ENCODE measurements at places on chromosomes 5 and 9.

DNA sequence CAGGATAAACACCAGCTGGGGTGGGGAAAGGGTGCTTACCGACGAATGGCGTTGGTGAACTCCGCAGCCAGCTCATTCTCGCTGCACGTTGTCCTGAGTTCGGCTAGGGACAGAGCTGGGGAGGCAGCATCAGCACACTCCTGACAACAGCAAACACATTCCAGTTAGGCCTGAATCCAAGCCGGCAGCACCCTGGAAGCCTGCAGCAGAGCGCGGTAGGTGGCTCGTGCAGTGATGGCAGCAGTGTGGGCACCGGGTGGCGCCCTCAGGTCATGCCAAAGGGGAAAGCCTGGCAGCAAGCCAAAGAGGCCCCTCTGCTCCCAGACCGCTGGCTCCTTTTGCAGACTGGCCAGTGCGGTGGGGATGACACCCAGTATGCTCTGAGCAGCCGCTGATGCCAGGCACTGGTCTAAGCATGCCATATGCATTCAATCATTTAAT is 66.9 kb downstream of the DCP2 start:
- peak; percentile 65 for DNase-seq

- no peak for DNase-seq
Measured at GRCh38 chr9:112548836-112549595, 62.4 kb downstream of the KIAA1958 start.

- DNase-seq = no peak
Measured at GRCh38 chr9:98095401-98095800, 23.6 kb downstream of the TRIM14 start.

- peak; percentile 59 for DNase-seq
Measured at GRCh38 chr9:88535226-88536022, 446 bp downstream of the NXNL2 start.

- DNase-seq = no peak
Measured at GRCh38 chr5:40381016-40381415, 298.7 kb upstream of the PTGER4 start.

DNA sequence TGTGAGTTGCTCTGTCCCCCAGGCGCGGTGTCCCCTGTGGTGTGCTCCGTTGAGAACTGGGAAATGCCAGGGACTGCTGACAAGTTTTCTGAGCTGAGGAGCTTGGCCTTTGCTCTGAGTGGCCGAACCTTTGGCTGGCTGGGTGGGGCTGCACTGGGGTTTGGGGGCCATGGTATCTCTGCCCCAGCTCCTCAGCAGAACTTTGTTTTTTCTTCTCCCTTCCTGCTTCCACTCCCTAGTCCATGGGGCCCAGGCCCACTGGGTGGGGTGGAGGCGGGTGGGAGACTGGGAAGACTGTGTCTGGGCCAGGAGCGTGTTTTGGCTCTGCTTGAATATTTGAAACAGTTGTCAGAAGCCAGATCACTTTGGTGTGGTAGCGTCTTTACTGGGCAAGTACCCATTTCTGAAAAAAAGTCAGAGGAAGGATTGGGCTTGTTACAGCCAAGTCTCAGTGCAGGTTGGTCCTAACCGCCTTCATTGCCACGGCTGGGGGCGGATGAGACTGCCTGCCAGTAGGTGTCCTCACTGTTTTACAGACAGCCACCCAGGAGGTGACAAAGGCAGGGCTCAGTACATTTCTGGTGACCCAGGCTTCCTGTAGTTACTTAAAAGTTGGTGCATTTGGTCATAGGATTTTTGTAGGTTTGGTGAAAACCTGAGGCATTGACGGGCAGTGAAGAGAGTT is 92.7 kb downstream of the DAB2IP start:
- DNase-seq = peak; percentile 66

DNA sequence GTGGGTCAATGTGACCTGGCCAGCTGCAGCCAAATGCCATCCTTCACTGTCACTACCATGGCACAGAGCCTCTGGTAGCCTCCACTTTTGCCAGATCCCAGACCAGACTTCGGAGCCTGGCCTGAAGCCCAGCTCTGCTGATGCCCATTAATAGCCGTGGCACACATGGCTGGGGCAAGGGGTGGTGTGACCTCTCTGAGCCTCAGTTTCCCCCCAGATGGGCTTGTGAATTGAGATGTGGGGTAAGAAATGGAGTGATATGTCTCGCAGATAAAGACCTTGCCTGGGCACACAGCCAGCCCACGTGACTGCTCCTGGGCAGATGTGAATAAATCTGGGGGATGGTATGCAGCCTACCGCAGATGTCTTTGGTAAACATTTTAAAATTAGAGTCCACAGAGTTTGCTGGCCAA is 13.9 kb downstream of the SUSD3 start:
- DNase-seq = no peak

- DNase-seq = no peak
Measured at GRCh38 chr9:109156708-109157107, 10.3 kb downstream of the FRRS1L start.

DNA sequence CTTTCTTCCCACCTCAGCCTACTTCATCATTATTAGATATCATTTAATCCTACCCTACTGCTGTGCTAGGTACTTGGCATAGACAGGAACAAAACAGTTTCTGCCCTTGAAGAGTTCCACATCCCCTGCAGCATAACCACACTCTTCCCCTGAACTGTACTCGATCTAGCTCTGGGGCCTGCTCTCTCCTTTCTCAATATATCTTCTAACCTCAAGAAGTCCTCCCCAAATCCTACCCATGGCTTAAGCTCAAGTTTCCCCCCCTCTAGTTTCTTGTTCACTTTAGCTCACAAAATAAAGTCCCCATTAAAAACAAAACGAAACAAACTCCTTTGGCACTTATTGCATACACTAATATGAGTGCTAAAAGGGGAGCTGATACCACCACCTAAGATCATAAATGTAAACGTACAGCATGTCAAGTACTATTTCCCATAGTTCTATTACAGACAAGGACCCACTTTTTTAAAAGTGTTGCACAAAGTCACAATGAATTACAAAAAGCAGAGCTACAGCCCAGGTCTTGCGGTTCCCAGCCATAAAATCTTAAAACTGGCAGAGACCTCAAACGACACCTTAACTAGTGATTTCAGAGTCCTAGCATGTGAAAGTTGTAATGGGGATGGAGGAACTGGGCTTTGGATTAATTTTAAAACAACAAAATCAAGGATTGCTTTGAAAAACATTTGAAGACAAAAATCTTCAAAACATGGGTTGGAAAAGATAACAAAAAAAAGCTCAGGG is 80.7 kb downstream of the PTPDC1 start:
- no peak for DNase-seq

DNA sequence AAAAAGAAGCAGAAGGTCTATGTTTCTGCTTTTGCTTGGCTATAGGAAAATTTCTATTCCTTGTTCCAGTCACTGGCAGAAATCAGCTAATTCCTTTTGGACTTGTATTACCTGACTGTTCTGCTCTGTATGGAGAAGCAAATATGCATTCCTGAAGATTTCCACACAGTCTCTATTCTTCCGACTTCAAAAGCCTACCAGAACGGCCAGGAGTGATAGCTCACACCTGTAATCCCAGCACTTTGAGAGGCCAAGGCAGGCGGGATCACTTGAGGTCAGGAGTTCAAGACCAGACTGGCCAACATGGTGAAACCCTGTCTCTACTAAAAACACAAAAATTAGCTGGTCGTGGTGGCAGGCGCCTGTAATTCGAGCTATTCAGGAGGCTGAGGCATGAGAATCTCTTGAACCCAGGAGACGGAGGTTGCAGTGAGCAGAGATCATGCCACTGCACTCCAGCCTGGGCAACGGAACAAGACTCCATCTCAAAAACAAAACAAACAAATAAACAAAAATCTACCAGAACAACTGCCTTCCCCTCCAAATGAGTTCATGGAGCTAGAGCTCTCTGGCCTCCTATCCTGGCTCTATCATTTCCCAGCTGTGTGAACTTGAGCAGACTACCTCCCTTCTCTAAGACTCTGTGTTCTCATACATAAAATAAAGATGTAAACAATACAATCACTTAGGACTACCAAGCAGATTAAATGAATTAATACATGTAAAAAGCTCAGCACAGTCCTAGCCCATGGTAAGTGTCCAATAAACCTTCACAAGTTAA is 17.0 kb downstream of the MYO10 start:
- no peak for DNase-seq

- DNase-seq = peak; percentile 87
Measured at GRCh38 chr5:116572350-116573278, 2.0 kb downstream of the SEMA6A start.

DNA sequence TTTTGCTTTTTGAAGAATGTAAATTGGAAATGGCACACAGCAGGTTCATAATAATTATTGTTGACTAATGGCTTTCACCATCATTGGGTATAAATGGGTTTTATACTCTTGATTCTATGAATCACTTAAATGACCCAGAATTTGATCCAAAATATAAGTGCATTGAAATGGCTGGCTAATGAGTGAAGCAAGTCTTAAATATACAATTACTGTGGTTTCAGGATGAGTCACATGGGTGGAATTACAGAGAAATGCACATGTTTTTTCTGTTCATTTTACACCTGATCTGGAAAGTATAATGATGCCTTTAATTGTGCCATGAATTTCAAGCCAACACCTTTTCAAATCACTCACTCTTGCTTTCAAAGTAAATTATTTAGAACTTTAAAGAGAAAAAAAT is 380.8 kb upstream of the CD180 start:
- no peak for DNase-seq

DNA sequence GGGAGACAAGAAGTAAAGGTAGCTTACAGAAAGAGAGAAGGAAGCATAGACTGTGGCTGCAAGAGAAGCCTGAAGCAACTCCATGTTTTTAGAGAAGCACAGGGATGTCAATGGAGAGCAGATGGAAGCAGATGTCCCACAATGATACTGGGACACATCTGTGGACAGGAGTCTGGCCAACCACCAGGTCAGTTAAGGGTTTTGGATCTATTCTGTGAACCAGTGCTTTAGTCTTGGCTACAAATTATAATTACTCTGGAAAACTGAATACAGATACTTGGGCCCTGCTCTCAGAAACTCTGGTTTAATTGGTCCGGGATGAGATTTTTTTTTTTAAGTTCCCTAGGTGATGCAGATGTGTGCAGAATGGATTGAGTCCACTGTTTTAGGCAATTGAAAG is 592.8 kb downstream of the CSNK1G3 start:
- no peak for DNase-seq

- no peak for DNase-seq
Measured at GRCh38 chr5:83891261-83891660, 170.6 kb upstream of the HAPLN1 start.

- no peak for DNase-seq
Measured at GRCh38 chr9:98334796-98335195, 79.3 kb upstream of the TBC1D2 start.

DNA sequence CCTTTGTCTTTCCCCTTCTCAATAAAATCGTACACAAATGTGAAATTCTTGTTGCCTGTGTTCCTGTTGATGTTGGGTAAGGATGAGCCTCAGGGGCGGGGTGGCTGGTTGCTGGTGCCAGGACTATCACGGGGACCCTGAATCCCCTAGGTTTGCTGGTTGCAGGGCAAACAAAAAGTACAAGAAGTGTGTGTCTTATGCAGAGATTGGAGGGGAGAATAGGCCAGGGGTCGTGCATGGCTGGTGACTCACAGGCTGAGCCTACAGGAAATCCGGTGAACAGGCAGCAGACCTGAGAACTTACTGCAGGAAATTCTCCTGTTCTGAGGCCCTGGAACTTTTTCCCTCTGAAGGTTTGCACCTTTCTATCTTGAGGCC is 5.5 kb downstream of the ANXA2R start:
- DNase-seq = no peak

GRCh38 chr5:54440456-54440893 is 15.0 kb upstream of the HSPB3 start:
- DNase-seq = no peak

DNA sequence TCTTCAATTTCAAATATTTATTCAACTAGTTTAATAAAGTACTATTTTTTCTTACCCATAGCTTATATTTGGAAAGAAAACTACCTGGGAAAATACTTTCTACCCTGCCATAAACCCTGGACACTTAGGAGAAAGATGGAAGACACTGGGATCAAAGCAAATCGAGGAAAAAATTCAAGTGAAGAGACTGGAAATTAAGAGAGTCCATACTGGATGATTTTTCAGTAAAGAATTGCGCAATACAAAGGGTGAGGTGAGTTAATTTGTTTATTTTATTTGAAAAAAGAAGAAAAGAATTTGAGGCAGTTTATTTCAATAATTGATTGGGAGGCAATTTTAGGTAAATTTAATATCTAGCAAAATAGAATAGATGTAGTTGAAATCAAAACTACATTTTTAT is 331.8 kb upstream of the ITGA1 start:
- no peak for DNase-seq

- no peak for DNase-seq
Measured at GRCh38 chr9:90070931-90071660, 466.3 kb downstream of the GADD45G start.

DNA sequence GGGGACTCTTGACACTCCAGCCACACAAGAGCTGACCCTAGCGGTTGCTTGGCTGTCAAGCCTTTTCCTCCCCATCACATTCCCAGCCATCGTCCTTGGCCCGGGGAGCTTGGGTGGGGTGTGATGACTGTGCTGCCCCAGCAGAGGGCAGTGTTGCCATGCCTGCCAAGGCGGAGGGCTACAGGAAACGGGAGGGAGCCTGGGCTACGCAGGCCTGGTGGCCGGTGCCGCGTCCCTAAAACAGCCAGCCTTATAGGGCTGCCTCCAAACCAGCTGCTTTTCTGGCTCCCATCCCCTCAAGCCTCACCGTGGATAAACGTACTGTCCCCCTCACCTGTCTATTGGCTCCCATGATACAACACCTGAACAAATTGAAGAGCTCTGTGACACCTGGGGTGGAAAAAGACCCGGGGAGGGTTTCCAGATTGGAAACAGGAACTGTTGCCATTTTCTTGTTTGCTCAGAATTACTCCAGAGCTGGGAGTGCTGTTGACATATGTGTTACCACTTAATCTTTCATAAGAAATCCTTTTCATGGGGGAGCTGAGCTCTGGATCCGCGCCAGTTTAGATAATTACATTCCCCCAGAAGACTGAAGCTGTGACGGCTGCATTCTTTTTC is 72.8 kb upstream of the ASTN2 start:
- DNase-seq = peak; percentile 93

DNA sequence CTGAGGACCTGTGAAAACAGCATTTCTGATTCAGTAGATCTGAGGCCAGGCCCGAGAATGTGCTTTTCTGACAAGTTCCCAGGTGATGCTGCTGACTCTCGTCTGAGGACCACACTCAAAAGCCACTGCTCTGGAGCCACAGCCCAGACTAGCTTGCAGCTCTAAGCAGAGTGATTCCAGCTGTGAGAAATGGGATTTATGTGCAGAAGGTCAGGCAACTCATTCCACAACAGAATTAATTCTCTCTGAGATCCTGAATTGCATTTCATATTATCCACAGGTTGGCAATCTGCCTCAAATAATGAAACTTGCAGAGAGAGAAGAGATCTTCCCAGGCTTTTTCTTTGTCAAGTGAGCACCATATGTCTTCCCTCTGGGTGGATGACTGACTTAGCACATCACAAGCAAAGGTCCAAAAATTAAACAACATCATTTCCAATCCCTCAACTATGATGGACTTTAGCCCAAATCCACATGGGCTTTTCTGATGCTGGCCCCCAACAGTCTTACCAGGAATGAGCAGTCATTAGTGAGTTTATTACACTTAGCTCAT is 140.2 kb downstream of the ALDH1A1 start:
- DNase-seq = peak; percentile 46

DNA sequence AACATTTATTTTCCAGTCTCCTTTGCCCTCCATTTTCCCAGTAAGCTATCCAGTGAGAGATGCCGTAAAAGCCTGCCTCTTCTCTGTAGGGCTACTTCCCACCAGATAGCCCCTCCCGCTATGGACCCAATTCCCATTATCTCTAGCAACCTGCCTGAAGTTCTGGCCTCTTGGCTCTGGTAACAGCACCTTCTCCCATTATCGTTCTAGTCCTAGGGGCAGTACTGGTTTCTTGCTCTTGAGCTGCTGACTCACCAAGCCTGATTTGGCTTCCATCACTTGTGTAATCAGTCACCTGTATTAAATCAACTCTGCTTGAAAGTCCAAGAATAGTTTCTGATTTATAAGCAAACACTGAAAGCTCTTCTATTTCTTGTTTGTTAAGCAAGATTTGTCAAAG is 42.8 kb upstream of the PARP8 start:
- no peak for DNase-seq

Measured in eye (tissue), 1 donor.